Activated T-cell treated with anti-CD3 and anti-CD28 coated beads, Interleukin-2, amount 50 U/mL, for 24 hours (primary cell): ENCODE measurements at places on chromosomes 2 and 18.

- no peak for DNase-seq
These were observed 13.8 kb downstream of the SLC1A4 start for GRCh38 chr2:65003037-65003436.

- no peak for DNase-seq
These were observed 129.2 kb downstream of the IKZF2 start for GRCh38 chr2:213021971-213022899.

- no peak for DNase-seq
These were observed 161.3 kb downstream of the CDH2 start for GRCh38 chr18:28015671-28016070.

DNA sequence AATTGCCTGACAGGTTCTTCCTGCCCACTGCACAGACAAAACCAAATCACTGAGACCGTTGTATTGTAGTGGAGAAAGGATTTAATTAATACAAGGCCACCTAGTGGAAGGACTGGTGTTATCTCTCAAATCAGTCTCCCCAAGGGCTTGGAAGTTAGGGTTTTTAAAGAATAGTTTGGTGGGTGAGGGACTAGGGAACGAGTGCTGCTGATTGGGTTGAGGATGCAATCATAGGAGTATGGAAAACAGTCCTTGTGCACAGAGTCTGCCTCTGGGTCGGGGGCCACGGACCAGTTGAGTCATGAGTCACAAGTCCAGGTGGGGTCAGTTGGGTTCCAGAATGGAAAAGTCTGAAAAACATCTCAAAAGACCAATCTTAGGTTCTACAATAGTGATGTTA is 89.1 kb downstream of the B3GNT2 start:
- no peak for DNase-seq

DNA sequence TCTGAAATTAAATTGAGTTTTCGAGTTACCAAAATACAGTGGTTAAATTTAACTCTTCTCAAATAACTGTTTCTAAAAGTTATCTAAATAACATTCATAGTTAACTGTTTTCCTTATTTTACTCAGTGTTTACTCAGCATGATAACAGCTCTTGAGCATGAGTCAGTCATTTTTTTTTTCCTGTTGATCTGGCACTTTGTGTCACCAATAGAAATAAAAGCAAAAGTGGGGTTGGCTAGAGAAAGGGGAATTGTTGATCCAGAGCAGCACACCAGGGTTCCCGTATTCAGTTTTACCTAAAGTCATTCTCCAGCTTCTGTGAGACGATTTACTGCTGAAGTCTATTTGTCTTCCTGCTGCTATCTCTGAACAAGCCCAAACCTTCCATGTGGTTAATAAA is 851.6 kb downstream of the DCC start:
- DNase-seq = no peak

DNA sequence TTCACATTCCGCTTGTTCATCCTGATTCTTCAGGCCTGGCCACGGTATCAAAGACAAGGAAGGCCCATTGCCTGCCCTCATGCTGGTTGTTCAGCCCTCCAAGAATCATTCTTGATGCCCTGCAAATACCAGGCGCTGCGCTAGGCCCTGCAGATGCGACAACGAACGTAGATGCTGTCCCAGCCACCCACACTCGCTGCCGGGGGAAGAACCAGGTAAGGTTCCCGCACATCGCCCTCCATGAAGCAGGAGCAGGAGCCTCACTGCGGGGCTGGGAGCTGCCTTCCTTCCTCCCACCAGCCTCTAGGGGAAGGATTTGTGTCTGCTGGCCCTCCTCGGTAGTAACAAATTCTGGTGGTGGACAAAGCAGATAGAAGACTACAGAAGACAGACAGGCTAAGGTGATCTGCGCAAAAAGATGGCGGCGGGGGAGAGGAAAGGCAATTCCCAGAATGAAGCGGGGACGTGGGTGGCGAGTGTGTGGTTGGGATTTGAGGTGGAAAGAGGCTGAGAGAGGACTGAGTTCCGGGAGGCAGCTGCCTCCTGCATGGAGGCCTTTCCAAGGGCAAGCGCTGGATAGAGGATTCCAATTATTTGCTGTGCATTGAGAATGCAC is 19.8 kb upstream of the GPR55 start:
- no peak for DNase-seq

- DNase-seq = no peak
These were observed 305.1 kb upstream of the SPRED2 start for GRCh38 chr2:65737452-65738011.

DNA sequence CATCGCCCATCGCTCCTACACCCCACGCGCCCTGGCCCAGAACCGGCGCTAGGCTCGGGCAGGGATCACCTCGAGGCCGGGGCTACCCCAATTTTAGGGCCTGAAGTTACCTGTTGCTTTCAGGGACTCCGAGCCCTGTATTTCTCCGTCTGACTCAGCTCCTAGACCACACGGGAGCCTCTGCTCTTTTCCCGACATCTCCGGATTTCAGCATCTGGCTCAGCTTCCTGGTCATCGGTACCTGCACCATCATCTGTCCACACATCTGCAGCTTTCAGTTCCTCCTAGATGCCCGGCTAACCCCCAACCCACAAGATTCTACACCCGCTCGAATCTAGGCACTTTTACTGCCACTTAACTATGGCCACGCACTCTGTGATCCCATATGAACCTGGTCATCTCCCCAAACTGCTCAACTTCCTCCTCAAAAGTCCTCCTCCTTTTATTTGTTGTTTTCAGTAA is 12.1 kb upstream of the HMSD start:
- no peak for DNase-seq

GRCh38 chr2:45681675-45682074 is 30.2 kb downstream of the PRKCE start:
- DNase-seq = no peak

- DNase-seq = no peak
These were observed 88.0 kb upstream of the CELF4 start for GRCh38 chr18:37653618-37654017.

DNA sequence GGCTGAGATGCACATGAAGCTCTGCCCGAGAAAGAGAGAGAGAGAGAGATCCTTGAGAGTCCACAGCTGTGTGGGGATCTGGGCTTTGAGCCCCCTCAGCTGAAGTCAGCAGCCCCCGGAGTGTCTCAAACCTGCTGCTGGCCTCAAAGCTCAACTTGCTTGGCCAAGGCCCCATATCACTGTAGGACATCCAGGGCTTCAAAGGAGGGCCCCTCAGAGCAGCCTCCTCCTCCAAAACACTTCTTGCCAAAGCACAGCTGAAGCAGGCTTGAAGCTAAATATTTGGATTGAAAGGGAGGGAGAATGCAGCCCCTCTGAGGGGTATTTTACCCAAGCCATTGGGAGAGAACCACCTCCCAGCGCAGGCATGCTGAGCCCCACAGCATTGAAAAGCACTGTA is 357.6 kb downstream of the OSR1 start:
- no peak for DNase-seq

DNA sequence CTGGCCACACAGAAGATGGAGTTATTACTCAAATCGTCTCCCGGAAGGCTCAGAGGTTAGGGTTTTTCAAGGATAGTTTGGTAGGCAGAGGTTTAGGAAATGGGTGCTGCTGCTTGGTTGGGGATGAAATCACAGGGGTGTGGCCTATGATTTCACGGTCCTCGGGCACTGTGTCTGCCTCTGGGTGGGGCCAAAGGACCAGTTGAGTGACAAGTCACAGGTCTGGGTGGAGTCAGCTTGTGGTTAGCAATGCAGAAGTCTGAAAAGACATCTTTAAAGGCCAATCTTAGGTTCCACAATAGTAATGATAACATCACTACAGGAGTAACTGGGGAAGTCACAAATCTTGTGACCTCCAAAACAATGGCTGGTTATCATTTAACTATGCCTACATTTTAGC is 387.8 kb downstream of the ZNF521 start:
- DNase-seq = no peak

GRCh38 chr18:8601277-8602032 is 7.8 kb upstream of the RAB12 start:
- DNase-seq = no peak

DNA sequence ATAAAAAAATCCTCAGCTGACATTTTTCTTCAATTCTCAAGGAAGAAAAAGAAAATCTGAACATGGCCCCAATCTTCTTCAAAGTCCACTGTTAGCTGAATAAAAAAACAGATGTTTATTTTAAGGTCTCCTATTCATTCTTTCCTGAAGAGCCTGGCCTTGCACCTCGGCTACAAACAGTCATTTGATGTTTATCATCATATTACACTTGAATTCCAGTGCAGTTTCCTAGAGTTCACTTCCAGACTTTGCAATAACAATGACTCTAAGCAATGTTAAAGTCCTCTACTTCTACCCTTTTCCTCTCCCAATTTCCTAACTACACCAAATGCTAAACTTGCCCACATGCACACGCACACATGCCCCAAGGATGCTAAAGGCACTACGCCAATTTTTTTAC is 70.1 kb downstream of the NOL10 start:
- DNase-seq = no peak

DNA sequence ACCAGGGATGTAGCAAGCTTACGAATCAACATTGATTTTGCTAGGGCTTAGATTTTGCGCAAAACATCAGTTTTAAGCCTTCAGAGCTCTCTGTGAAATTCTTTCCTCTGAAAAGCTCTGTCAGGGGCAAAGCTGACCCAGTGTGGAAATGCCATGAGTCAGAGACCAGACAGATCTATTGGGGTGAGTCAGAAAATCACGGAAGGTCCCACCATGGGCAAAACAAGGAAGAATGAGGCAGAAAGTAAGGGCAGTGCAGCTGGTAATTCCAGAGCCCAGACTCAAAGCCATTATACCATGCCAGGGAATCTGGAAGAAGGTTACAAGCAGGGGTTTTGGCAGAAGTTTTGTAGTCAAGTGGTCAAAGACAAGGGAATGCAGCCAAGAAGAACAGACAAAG is 256.6 kb upstream of the CTAGE1 start:
- DNase-seq = no peak

- no peak for DNase-seq
These were observed 54.7 kb downstream of the SPRED2 start for GRCh38 chr2:65377556-65378192.

- no peak for DNase-seq
These were observed 42.4 kb downstream of the MEIS1 start for GRCh38 chr2:66477135-66477842.

DNA sequence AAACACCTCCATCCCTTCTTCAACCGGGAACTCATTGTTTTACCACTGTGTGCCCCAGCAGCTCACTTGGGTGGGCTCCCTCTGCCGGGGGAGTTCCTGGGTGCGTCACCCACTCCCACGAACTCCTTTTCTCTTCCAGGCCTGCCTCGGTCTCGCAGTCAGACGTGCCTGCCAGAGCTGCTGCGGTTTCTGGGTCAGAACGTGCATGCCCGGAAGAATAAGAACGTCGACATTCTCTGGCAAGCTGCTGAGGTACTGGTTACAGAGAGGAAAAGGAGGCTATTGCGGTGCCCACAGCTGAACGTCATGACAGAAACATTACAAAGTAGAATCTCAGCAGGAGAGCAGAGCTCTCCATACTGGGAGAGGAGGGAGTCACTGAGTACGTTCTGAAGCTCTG is 35.6 kb downstream of the COA5 start:
- DNase-seq = no peak

GRCh38 chr2:1169291-1169949 is 218.8 kb downstream of the SNTG2 start:
- no peak for DNase-seq

GRCh38 chr18:23020555-23021294 is 87.6 kb downstream of the RBBP8 start:
- no peak for DNase-seq

DNA sequence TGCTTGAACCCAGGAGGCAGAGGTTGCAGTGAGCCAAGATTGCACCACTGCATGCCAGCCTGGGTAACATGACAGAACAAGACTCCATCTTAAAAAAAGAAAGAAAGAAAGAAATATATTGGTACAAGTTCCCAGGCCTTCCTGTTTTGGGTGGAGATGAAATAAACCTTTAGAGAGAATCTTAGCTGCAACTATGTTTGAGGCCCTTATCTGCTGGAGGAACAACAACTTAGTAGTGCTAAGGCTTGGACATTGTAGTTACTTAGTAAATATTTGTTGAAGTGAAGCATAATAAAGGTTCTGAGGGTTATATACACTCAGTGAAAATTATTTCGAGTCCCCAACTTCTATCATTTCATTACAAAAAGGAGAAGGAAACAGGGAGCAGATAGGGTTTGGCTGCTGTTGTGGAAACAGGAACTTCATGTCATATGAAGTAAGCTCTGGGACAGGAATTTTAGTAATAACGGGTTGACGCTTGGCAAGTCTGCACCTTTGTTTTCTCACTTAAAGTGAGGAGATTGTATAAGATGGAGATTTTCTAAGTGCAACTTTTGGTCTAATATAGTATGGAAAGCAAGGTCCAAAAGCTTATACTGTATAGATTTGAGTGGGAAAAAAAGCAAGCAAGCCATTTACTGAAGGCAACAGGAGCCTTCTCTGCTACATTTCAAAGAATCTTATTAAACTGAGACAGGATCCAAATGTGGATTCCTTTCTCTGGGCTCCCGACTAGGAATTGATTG is 40.0 kb upstream of the AGPS start:
- DNase-seq = no peak

GRCh38 chr2:120864981-120865380 is 129.3 kb downstream of the GLI2 start:
- no peak for DNase-seq

DNA sequence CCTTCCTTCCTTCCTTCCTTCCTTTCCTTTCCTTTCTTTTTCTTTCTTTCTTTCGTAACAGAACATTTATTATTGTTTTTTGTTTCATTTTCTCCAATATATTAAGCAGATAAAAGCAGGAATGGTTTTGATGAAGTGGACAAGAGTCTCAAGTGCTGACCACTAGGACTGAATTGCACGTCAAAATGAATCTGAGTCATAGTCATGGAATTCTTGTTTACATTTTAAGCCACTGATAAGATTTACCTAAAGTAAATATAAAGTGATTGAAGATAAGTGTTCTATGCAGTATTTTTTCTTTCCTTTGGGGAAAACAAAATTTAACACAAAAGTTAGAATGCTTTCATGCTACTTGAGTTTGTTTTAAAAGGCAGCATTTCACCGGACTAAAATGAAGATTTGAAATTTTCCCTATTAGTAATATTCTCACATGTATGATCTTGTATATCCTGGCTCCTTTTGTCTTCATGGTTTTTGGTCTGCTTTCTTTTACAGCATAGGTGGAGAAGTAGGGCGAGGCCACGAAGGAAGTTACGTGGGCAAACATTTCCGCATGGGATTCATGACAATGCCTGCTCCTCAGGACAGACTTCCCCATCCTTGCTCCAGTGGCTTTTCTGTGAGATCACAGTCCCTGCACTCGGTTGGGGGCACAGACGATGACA is 113.5 kb downstream of the NYAP2 start:
- DNase-seq = no peak

DNA sequence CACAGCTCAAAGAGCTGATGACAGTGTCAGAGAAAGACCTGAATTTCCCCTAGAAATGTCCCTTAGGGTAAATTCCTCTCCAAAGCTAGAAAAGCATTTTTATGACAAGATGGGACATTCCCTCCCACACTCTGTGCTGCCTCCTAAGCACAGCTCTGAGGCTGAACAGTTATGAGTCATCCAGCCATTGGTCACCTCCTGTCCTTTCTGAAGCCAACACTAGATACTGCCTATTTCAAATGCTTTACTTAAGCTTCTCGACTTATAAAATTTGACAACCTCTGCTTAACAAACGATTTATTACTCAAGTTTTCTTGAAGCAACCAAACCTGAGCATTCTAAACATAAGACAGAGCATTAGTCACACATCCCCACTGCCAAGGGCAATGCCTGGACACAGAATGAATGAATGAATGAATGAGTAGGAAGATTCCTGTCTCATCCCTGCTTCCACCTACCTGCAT is 35.4 kb downstream of the B4GALT6 start:
- DNase-seq = no peak

- no peak for DNase-seq
These were observed 117.9 kb upstream of the ID2 start for GRCh38 chr2:8563814-8564474.
